ENCODE measurements at places on chromosomes 4 and X. TPM values are rescaled to one million over a fixed set of nuclear protein-coding genes. Genes with fewer than 3 reads are reported as not detected.

DNA sequence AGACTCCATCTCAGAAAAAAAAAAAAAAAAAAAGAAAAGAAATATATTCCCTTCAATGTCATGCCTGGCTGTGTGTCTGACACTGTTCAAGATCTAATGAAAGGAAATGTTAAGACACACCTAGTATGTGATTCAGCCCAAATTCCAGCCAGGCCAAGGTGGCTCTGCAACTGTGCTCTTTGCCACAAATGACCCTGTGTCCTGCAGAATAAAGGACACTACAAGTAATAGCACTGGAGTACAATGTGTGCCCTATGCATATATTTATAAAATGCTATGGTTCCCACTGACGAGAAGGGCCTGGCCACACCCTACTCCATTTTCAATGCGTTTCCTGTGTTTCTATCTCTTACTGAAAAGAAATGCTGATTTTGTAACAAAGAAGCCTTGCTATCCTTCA lies 98.0 kb upstream of the SORBS2 start:
- ATAC-seq, result peak; percentile 65

- no peak for ATAC-seq
Observed at GRCh38 chrX:136347706-136348105, 46.9 kb downstream of the ADGRG4 start.

GRCh38 chr4:743463-744211 lies 38.0 kb downstream of the PCGF3 start:
- no peak for ATAC-seq

DNA sequence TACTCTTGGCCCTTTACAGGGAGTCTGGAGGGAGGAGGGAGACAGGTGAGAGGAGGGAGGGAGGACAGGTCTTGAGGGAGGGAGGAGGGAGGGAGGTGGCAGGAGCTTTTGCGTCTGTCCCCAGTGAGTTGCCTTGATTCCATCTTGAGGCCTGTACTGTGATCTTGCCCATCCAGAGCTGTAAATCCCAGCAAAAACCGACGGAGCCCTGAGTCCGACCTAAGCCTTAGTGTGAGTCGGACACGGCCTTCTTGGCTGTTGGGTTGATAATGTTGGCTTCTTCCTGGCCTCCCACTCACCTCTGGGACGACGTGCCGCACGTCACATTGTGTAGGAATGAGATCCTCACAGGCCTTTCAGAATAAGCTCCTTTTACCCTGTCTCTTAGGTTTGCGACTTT lies 72.5 kb downstream of the RGS12 start:
- no peak for ATAC-seq

- ATAC-seq, result no peak
Observed at GRCh38 chrX:16643176-16643575, 6.8 kb upstream of the S100G start.

GRCh38 chrX:49166914-49167739 lies 4.6 kb downstream of the MAGIX start:
- ATAC-seq, result peak; percentile 69

- ATAC-seq, result no peak
Observed at GRCh38 chr4:23441530-23442069, 448.2 kb downstream of the PPARGC1A start.

- ATAC-seq, result peak; percentile 98
Observed at GRCh38 chrX:14673764-14674163, 144.4 kb downstream of the GLRA2 start.

DNA sequence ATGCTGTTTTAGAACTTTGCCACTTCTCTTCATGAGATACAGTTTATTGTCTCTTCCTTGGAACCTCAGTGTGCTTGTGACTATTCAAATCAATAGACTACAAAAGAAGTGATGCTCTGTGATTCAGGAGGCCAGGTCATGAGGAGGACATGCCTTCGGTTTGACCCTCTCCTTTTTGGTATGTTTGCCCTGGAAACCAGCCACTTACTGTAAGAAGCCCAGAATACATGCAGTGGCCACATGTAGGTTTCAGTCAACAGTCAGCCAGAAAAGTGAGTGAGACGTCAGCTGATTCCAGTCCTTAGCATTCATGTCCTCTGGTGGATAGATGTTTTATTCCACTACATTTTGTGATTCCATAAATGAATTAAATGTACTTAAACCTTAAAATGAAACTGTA lies 328.7 kb downstream of the PCDH18 start:
- ATAC-seq, result no peak

GRCh38 chr4:26737385-26737784 lies 123.3 kb upstream of the STIM2 start:
- ATAC-seq, result no peak

DNA sequence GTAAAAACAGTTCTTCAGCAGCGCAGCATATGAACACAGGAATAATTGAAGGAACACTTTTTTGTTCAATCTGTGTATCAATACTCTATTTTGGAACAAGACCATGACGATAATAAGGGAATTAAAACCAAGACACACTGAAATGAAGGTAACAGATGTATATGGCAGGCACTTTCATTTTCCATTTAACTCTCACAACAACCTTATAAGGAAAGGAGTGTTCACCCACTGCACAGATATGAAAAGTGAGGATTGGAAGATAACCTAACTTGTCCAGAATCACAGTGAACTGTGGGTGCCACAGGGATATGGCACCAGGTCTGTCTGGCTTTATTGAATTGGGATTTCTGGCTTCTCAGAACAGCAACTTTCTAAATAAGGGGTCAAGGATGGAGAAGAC lies 153.3 kb downstream of the MID1IP1 start:
- no peak for ATAC-seq

DNA sequence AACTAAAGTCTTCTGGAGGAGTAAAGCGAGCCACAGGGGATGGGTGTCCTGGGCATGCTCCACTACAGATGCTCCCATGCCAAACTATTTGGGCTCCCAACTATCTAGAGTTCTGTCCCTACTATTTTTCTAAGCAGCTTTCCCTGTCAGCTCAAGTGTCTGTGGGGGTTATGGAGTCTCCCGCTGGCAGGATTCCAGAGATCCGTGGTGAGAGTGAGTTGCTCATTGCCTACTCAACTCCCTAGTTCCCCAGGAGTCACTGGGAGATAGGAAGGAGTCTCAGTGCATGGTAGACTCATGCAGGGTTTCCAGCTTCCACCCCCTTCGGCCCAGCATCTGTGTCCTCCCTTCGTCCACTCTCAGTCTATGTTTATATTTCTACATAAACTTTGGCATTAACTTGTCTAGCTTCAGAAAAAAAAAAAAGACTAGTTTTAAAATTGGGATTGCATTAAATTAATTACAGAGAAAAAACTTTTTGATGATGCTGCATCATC lies 55.1 kb upstream of the INPP4B start:
- no peak for ATAC-seq

- peak; percentile 92 for ATAC-seq
Observed at GRCh38 chr4:41257257-41257901, 651 bp downstream of the UCHL1 start.

DNA sequence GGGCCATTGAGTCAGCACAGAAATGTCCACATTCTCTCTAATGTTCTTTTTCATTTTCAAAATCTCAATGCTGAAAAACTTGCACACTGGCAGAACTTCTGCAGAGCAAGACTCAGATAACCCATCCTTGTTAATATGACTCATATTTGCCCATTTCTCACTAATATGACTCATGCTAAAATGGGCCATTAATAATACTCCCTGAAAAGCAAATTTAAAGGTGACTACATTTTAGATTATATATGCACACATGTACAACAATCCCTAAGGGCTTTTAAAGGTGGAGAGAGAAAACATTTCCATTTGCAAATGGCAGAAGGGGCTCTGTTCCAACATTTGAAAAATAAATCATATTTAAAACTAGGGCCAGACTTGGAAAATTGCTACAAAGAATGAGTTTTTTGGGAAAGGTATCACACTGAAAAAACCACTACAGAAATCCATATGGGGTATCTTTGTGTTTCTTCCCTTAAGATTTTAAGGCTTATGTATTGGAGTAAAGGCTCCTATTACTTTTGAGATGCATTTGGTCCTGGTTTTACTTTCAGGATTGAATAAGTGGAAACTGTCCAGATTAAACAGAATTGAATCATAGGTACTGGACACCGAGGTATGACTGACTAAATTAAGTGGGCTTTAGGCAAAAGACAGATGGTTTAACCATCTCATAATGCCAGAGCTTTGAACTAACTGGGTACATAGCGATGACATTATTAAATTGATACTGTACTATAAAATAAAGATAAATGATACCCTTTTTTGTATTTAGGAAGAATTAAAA lies 30.0 kb downstream of the TLR2 start:
- peak; percentile 94 for ATAC-seq

DNA sequence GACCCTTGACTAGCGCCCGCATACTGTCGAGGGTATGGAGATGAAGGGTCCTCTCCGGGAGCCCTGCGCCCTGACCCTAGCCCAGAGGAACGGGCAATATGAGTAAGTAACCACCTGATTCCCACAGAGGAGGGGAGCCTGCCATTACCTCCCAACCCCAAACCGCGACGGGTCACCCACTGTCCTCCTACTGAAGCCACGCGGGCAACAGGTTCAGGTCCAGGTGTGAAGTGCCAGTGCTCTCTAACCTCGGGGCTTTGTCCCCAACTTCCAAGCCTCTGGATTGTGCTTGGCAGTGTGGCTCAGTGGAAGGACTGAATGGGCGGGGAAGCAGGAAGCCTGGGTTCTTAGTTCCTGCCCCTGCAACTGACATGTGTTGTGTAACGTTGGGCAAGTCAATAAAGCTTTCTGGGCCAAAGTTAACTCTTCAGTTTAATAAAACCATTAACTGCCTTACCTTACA lies 694 bp downstream of the OCRL start:
- ATAC-seq, result peak; percentile 71

- ATAC-seq, result no peak
Observed at GRCh38 chrX:125681507-125681906, 361.8 kb downstream of the TEX13C start.

- no peak for ATAC-seq
Observed at GRCh38 chrX:10554612-10555270, 65.6 kb downstream of the MID1 start.

- no peak for ATAC-seq
Observed at GRCh38 chr4:26331380-26331950, 10.7 kb downstream of the RBPJ start.

- peak; percentile 60 for ATAC-seq
Observed at GRCh38 chrX:128436397-128437103, 384.3 kb upstream of the ACTRT1 start.

DNA sequence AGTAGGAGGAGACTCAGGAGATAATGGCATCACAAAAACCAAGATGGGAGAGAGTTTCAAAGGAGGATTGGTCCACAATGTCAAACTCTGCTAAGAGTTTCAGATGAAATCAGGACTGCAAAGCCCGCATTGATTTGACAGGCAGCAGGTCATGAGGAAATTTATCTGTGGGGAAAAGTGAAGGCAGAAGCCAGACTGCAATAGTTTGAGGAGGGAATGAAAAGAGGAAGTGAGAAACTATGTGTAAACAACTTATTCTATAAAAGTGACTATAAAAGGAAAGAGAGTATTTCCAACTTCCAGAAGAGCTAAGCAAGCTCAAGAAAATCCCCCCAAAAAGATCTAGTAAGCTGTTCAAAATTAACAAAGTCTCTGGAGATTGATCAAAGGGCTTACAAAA lies 66.3 kb upstream of the DGKK start:
- no peak for ATAC-seq

- peak; percentile 43 for ATAC-seq
Observed at GRCh38 chr4:155353923-155354540, 22.7 kb downstream of the MAP9 start.

DNA sequence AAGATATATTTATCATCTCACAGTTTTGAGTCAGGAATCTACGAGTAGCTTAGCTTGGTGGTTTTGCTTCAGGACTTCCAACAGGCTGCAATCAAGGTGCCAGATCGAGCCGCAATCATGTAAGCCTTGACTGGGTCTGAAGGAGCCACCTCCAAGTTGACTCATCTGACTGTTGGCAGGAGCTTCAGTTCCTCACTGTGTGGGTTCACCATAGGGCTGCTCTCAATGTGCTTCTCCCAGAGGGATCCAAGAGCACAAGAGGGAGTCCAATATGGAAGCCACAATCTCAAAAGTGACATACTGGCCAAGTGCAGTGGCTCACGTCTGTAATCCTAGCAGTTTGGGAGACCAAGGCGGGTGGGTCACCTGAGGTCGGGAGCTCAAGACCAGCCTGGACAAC lies 26.5 kb downstream of the DCHS2 start:
- no peak for ATAC-seq

- ATAC-seq, result no peak
Observed at GRCh38 chr4:104501290-104501689, 6.6 kb upstream of the CXXC4 start.

- ATAC-seq, result no peak
Observed at GRCh38 chr4:33060674-33061542, 2340.7 kb downstream of the PCDH7 start.

DNA sequence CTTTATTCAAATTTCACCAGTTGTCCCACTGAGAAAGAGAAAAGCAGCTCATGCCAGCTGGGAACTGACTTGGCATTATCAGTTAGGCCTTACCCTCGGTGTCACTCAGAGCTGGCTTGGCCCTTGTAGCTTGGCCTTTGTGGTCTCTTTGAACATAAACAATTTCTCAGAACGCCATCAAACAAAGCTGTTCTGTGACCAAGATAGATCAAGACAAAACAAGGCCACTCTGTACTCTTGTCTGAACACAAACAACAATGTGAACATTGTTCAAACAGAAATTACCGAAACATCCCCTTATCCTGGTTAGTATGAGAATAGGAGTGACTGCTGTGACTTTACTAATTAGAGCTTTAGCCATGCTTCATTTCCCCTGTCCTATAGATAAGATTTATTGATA lies 57.2 kb downstream of the DIPK2B start:
- ATAC-seq, result no peak

DNA sequence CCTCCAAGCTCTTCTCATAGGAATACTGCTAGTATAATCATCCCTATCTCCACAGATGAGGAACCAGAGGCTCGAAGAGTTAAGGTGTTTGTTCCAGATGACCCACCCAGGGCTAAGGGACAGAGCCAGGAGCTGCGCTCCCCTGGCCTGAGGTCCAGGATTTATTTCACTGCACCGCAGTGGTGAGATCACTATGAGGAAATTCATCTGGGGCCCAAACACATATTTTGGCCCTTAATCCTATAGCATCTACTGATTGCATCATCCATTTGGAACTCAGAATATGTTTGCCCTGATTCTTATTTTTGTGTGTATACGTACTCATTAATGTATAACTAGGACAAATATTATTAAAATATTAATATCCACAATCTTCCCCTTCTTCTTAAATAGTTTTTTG lies 100.1 kb upstream of the RBPJ start:
- ATAC-seq, result no peak

DNA sequence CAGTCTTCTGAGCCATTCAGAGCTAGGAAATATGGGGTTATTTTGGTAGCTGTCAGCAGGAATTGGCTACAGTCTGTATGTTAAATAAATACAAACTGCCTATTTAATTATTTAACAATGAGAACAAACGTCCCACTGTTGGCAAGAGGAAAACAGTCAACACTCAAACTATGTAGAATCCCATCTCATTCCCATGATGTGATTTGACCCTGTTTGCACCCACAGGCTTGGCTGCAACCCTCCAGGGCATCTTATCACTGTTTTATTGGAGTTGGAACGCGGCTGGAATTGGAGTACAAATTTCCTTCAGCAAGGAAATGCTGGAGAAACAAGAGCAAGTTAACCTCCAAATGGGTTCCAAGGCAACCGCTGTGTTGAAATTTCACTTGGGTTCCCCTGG lies 124.0 kb downstream of the KIT start:
- no peak for ATAC-seq

Gene HTN3
- not detected for total RNA-seq

Gene SLC7A11
- 16.3 TPM for total RNA-seq

Gene PDGFC
- total RNA-seq, result 4.4 TPM

Gene AFP
- not detected for total RNA-seq

Gene RAB39B
- not detected for total RNA-seq

Gene RGN
- 0.20 TPM for total RNA-seq

Gene AFF2
- total RNA-seq, result 0.24 TPM

Gene PHEX
- 0.36 TPM for total RNA-seq
